Hepatocyte (in vitro differentiated cells): ENCODE measurements at places on chromosomes 11 and 22.

DNA sequence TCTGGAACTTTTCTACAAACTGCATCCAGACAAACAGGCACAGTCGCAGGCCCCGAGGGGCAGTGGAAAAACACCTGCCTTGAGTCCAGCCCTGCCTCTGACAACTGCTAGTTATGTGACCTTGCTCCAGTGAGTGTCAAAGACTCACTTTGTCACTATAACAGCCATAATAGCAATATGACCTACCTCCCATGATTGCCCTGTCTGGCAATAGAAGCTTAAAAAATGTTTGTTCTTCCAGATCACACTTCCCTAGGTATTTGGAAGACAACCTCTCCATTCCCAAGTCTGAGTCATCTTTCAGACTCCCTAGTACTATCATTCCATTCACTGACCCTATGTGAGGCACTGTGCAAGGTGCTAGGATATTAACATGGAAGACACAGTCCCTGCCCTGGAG is 74.5 kb downstream of the RPL27A start:
- peak; percentile 38 for DNase-seq

DNA sequence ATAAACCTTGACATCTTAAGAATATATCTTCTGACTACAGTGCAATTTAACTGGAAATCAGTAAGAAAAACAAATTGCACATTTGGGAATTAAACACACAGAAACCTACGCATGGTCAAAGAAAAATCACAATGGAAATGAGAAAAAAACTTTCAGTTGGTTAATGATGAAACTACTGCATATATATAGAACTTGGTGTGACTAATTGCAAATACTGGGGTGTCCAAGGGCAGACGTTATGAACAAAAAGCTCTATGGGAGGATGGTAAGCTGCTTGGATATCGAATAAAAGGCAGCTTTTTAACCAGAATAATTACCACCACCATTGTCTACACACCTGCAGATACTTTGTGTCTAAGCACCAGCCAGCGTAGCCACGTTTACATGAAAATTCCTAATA is 791 bp downstream of the GDPD4 start:
- no peak for DNase-seq

DNA sequence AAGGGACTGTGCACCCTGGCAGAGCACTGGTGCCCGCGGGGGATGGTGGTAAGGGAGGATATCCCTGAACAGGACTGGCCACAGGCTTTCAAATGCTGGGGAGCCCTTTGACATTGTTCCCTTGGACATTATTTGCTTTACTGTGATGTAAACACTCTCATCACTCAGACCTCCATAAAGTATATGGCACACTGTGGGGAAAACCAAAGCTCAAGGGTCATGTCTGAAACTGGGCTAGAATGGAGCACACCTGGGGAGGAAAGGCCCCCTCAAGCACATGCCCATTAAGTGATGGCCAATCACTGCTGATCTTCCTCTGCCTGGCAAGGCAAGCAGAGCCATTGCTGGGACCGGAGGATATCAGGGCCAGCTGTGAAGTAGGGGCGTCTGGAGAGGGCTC is 60.9 kb upstream of the TENM4 start:
- DNase-seq = peak; percentile 52

DNA sequence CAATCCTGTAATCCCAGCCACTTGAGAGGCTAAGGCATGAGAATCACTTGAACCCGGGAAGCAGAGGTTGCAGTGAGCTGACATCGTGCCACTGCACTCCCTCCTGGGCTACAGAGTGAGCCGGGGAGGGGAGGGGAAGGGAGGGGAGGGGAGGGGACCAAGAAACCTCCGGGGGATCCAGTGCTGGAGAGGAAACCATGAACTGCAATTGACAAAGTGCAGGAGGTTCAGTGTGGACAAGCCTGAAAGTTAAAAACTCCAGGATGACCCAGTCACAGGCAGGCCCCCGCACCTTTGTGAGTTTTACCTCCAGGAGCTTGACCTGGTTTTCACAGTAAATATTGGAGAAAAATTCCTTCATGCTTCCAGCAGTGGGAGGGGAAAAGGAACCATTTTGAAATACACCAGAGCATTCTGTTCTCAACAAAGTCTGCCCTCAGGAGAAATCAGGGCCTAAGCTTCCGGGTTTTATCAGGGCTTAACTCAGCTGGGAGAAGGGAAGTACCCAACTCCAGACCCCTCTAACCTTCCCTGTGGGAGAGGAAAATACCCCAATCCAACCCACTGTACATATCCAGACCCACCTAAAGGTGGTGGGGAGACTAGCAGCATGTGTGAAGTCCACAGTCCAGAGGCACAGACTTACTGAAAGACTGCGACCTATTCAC is 15.5 kb upstream of the ZFTA start:
- DNase-seq = peak; percentile 15

DNA sequence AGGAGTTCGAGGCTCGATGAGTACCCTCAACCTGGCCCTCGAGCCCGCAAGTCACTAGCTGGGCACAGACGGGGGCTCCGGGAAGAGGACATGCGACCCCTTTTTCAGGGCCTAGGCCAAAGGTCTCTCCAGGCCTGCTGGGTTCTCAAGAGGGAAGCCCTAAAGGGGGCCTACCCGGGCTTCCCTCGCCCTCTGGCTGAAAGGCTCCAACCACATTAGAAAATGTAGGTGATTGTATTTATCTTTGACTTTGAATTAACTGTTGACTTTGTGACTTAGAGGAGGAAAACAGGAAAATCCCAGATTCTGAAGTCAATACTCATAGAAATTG is 7.3 kb upstream of the PAX6 start:
- DNase-seq = no peak

GRCh38 chr11:112597286-112597790 is 336.7 kb upstream of the PLET1 start:
- no peak for DNase-seq

DNA sequence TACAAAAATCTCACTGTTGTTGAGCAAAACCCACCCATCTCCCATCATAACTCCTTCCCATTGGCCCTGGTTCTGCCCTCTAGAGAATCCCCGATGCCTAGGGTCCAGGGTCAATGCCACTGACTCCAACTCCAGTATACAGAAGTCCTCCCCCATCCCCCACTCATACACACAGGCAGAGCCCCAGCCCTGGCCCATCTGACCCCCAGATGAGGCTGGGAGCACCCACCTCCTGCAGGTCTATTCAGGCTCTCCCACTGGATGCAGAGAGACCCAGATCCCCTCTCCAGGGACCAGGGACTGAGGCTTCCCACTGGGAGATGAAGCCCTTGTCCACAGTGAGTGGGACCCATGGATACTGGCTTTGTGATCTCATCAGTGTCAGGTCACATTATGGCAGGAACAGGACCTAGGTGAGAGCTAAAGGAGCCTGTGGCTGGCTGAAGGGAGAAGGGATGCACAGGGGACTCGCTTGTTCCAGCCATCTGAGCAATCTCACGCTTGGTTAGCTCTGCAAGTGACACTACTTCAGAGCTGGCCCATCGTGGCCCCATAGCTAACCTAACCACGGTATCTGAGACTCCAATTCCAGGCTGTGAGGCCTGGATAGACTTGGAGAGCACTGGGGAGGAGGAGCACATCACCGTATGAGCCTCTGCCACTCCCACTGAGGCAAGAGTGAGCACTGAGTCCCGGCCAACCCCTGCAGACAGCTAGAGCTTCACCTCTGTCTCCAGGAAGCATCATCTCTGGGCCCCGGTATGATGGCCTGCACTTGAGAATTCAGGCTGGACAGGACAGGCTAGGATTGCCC is 35.7 kb downstream of the TRIM29 start:
- no peak for DNase-seq

GRCh38 chr11:46445920-46446771 is 54.6 kb upstream of the CHRM4 start:
- DNase-seq = peak; percentile 28

GRCh38 chr11:100851147-100851546 is 164.1 kb downstream of the ARHGAP42 start:
- DNase-seq = no peak

- no peak for DNase-seq
These were observed 33.2 kb downstream of the XRCC6 start for GRCh38 chr22:41654322-41654721.

DNA sequence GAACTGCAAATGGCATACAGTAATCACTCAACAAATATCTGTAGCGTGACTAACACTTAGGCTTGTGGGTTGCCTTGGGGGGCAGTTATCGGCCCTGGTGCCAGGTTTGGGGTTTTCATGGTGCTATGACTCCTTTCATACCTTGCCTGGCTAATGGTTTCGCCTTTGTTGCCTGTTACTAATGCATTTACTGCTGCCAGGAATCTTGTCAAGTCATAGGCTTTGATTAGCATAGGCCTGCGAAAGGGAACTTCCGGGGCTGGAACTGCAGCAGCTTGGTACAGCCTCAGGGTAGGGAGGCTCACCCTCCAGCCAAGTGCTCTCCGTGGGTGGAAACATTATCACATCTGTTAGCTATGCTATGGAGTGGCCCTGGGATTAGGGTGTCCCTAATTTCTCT is 13.2 kb downstream of the SLC25A18 start:
- DNase-seq = no peak

GRCh38 chr22:25750569-25751173 is 8.7 kb downstream of the MYO18B start:
- DNase-seq = no peak

- DNase-seq = no peak
These were observed 30.9 kb upstream of the CREB3L1 start for GRCh38 chr11:46246521-46246920.

DNA sequence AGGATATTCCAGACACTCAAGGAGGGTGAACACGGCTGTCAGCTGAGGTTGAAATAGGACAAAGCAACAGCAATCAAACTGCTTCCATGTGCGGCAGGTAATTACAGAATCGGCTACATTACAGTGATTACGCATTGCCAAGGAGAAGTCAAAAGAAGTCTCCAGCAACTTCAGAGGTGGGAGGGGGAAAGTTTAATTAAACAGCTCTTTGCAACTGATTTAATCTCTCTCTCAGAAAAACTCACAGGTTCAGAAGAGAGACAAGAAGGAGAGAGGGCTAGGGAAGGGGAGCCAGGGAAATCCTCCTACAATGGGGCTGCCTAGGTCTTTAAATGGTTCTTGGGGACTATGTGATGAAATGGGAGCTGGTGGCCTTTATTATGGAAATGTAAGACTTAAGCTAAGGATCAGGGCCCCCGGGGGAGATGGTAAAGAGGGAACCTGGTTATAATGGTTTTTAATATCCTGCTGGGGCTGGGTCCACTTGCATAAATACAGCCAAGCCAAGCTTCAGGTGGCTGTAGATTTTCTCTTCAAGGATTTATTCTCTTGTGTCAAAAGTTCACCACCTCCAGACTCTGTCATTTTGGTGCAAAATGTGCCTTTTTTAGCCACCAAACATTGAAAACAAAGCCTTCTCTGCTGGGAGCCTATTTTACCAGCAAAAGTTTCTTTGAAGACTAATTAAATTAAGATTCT is 354.7 kb upstream of the NARS2 start:
- no peak for DNase-seq

GRCh38 chr22:17097062-17097461 is 12.3 kb downstream of the IL17RA start:
- DNase-seq = no peak

GRCh38 chr11:86063536-86063935 is 5.3 kb downstream of the PICALM start:
- DNase-seq = no peak

GRCh38 chr11:45041596-45041995 is 90.9 kb upstream of the TP53I11 start:
- DNase-seq = no peak

GRCh38 chr11:34006876-34007275 is 44.7 kb upstream of the CAPRIN1 start:
- DNase-seq = no peak

- peak; percentile 12 for DNase-seq
These were observed 149.4 kb upstream of the SNX19 start for GRCh38 chr11:131065435-131066413.

- no peak for DNase-seq
These were observed 52.4 kb downstream of the CHRDL2 start for GRCh38 chr11:74678591-74679512.
